Right cardiac atrium (tissue), 5 donors: ENCODE measurements at places on chromosomes 1 and 21. TPM values are rescaled to one million over a fixed set of nuclear protein-coding genes. Genes with fewer than 3 reads are reported as not detected.

DNA sequence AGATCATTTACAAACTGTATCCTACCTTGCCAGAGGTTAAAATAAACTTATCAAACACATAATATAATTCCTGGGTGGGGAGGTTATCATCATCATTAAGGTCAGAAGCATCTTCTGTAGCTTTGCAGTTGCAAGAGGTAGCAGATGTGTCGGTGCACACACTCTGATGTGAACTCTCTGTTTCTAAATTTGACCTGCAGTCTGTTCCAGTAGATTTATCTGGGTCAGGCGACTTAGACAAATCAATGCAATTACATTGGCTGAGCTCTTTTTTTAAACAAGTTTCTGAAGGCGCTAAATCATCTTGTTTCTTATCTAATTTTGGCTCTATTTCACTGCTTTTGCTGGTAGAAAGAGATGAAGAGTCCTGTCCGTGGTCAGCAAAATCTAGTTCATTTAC, 70.4 kb downstream of the PRPF38A start:
- no peak for DNase-seq

- DNase-seq: no peak
Observed at GRCh38 chr1:201859424-201859823, 29.3 kb upstream of the SHISA4 start.

GRCh38 chr1:95437781-95438180, 203.8 kb downstream of the RWDD3 start:
- no peak for DNase-seq

- no peak for DNase-seq
Observed at GRCh38 chr1:115547696-115548095, 94.1 kb upstream of the VANGL1 start.

- peak; percentile 86 for DNase-seq
Observed at GRCh38 chr1:17125756-17126237, 6.5 kb upstream of the PADI2 start.

- no peak for DNase-seq
Observed at GRCh38 chr1:233730380-233730779, 116.5 kb downstream of the KCNK1 start.

- DNase-seq: no peak
Observed at GRCh38 chr21:46172863-46173528, 11.3 kb downstream of the SPATC1L start.

- no peak for DNase-seq
Observed at GRCh38 chr1:172843444-172843843, 184.5 kb downstream of the FASLG start.

GRCh38 chr1:80929868-80930508, 870.7 kb upstream of the ADGRL2 start:
- peak; percentile 2 for DNase-seq

- no peak for DNase-seq
Observed at GRCh38 chr1:210296682-210297081, 32.0 kb upstream of the HHAT start.

DNA sequence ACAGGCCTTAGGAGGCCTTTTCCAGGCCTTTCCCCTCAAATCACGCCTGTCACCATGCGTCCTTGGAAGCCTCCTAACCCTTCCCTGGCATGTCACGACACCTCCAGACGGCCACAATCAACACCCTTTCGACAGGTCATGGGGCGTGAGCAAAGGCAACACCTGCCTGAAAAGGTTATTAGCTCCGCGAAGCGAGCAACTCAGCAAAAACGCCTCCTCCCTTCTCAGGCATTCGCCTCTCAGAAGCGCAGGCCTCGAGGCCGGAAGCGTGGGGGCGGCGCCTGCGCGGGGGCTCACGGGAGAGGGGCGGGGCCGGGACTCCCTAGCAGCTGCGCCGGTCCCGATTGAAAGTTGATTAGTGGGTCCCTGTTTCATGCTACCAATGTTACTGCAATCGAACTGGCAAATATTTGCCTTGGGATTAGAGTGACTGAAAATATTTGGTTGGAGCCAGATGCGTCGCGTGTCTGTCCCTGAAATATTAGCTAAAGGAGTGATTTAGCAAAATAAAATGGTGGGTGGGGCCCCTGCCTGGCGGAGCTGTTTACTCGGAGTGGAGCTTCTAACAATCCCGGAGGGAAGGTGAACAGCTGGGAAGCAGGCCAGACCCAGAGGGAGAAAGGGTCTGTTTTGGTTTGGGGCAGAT, 44.9 kb downstream of the GFI1 start:
- DNase-seq: no peak

- no peak for DNase-seq
Observed at GRCh38 chr1:53449693-53450092, 9.5 kb upstream of the DMRTB1 start.

- no peak for DNase-seq
Observed at GRCh38 chr1:107820801-107821200, 144.2 kb downstream of the VAV3 start.

- no peak for DNase-seq
Observed at GRCh38 chr1:9878404-9878803, 31.7 kb downstream of the CTNNBIP1 start.

RNF186 gene
- total RNA-seq: not detected

RPTN gene
- total RNA-seq: not detected

CYP4A22 gene
- not detected for total RNA-seq

OR10K2 gene
- not detected for total RNA-seq

AMY2B gene
- total RNA-seq: 27.4 TPM

GRIK3 gene
- 0.95 TPM for total RNA-seq

S1PR1 gene
- total RNA-seq: 59.9 TPM

ZNF695 gene
- not detected for total RNA-seq
